Chondrocyte (in vitro differentiated cells): ENCODE measurements at places on chromosomes 3 and 15. TPM values are rescaled to one million over a fixed set of nuclear protein-coding genes. Genes with fewer than 3 reads are reported as not detected.

Gene ZNF860
- 1.5 to 2.4 TPM (median 2.0 TPM) in 3 replicates for total RNA-seq

Gene GUCA1C
- not detected in 3 replicates for total RNA-seq

Gene P2RY1
- total RNA-seq = 0.05 to 0.10 TPM in 2 of 3 replicates, not detected in the other

Gene CACNA2D3
- total RNA-seq = not detected in 3 replicates

Gene MAPK6
- total RNA-seq = 45.2 to 60.1 TPM (median 59.0 TPM) in 3 replicates

DNA sequence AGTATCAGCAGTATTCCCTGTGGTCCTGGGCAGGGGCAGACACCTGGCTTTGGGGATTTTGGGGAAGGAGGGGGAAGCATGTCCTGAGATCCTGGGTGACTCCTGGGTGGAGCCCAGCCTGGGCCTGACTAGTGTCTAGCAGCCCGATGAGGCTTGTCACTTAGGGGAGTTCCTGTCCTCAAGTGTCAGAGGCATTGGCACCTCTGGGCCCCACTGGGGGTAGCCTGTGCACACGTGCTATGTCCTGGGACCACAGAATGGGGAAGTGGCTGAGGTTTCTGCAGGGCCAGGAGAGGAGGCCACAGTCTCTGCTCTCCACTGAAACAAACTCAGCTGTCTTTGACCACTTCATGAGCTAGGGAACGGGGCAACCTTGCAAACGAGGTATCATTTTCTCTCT is 31.5 kb upstream of the ADCY5 start:
- no peak for DNase-seq
- H3K36me3 ChIP-seq = peaks cover 5% of the 10 kb centered on the region
- H3K4me1 ChIP-seq = no peaks in the 10 kb centered on the region
- H3K4me3 ChIP-seq = no peak overlapping the region
- H3K27me3 ChIP-seq = peaks cover 44% of the 10 kb centered on the region

- DNase-seq = no peak
- H3K36me3 ChIP-seq = no peaks in the 10 kb centered on the region
- H3K27me3 ChIP-seq = no peaks in the 10 kb centered on the region
- no peak overlapping the region for H3K27ac ChIP-seq
Observed at GRCh38 chr3:103170651-103171050, 735.8 kb downstream of the ZPLD1 start.

GRCh38 chr15:93656041-93656440 is 567.0 kb upstream of the RGMA start:
- no peak for DNase-seq
- H3K36me3 ChIP-seq = no peaks in the 10 kb centered on the region
- H3K27me3 ChIP-seq = no peaks in the 10 kb centered on the region

DNA sequence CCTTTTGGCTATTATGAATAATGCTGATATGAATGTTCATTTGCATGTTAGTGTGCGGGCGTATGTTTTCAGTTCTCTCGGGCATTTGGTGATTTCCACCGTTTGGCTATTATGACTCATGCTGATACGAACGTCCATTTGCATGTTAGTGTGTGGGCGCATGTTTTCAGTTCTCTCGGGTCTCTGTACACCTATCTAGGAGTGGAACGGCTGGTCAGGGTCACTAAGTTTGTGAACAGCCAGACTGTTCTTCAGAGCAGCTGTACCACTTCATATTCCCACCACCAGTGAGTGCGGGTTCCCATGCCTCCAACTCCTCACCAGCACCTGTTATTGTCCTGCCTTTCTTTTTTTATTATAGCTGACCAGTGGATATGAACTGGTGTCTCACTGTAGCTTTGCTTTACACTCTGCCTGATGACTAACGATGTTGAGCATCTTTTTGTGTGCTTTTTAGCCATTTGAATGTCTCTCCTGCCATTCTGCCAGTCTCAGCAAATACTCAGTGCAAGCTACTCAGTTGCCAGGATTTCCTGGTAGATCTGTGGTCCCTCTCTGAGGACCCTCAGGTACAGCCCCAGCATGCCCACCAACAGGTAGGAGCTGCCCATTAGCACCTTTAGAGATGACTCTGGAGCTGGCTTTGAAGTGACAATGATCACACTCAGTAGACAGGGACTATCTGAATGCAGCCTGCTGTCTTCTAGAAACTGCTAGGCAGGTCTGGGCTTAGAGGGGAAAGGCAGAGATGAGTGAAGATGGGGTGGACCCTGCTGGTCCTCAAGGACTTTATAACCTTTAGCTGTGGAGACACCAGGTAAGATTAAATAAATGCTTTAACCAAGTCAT is 141.1 kb downstream of the XXYLT1 start:
- H3K27ac ChIP-seq = no peak overlapping the region
- no peak overlapping the region for H3K4me3 ChIP-seq
- peaks cover 27% of the 10 kb centered on the region for H3K4me1 ChIP-seq
- DNase-seq = no peak
